SJCRH30 (cell line): ENCODE measurements at places on chromosomes 1 and 21. TPM values are rescaled to one million over a fixed set of nuclear protein-coding genes. Genes with fewer than 3 reads are reported as not detected.

MFAP2 gene
- 22.9 and 24.1 TPM in 2 replicates for total RNA-seq

TMEM82 gene
- not detected in 2 replicates for total RNA-seq

- DNase-seq: no peak
These were observed 310.2 kb downstream of the CAMTA1 start for GRCh38 chr1:7095343-7095964.

DNA sequence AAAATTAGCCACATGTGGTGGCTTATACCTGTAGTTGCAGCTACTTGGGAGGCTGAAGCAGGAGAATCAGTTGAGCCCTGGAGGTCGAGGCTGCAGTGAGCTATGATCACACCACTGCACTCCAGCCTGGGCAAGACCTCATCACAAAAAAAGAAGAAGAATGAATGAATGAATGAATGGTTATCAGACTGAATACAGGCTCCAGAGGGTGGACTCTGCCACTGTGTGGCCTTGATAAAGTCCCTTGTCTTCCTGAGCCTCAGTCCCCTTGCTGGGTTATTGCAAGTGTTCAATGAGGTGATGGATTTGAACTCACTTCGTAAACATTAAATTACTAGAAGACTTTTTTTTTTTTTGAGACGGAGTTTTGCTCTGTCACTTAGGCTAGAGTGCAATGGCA, 24.7 kb downstream of the SHISAL2A start:
- DNase-seq: no peak

GRCh38 chr1:167136191-167136614, 42.3 kb downstream of the STYXL2 start:
- peak; percentile 75 for DNase-seq

DNA sequence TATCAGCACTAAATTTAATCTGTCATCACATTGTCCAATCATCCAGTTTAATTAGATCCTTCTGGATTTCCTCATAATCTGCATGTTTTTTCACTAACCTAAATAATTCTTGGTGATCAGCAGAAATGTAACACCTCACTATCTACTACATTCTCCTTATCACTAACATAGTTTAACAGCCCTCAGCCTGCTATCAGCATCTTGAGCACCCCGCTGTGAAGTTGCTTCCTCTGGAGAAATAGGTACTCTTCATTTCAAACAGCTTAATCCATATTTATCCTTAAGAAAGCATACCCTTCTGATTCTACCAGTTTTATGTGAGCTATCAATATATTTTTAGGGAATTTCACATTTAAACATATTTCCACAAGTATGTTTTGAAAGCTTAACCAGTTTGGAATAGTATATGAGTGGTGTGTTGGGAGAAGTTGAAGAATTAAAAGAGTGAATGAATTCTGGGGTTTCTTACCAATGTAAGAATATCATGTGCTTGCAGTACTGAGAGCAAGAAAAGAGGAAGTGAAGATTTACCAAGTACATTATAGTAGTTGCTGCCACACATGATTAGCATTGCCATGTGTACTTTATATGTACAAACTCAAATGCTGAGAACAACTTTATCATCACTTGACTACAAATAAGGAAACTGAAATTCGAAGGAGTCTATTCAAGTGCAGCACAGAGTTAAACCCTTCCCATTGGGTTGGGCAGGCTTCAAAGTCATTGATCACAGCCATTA, 771.1 kb upstream of the ADGRL4 start:
- DNase-seq: no peak
